Stimulated activated CD8-positive, alpha-beta memory T cell treated with anti-CD3 and anti-CD28 coated beads, Interleukin-15, amount 100 ng/mL, for 48 hours (primary cell): ENCODE measurements at places on chromosomes 3 and 15.

DNA sequence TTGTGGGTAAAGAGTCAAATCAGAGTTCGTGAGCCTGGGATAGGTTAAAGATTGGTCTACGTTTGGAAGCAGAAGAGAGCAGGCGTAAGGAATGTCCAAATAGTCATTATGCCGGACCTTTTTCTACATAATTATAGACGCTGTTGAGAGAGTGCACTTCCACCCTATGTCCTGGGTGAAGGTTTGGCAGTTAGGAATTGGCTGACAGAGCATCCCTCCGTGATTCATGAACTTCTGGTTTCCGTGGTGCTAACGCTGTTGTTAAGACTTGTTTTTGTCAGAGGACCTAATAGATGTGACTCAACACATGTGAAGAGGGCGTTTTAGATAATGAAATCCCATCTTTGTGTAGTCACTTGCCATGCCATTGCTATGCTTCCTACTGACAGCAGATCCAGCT lies 1.1 kb downstream of the EAF1 start:
- DNase-seq = no peak

DNA sequence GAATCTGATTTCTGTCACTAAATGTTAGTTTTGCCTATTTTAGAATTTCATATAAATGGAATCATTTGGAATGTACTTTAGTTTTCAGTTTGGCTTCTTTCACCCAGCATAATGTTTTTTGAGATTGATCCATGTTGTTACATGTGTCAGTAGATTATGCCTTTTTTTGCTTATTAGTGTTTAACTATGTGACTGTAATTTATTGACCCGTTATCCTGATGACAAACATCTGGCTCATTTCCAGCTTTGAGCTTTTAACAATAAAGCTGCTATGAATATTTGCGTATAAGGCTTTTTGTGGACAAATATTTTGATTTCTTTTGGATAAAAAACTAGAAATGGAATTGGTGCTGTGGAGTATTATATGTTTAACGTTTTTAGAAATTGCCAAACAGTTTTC lies 254.5 kb upstream of the CFAP20DC start:
- no peak for DNase-seq

DNA sequence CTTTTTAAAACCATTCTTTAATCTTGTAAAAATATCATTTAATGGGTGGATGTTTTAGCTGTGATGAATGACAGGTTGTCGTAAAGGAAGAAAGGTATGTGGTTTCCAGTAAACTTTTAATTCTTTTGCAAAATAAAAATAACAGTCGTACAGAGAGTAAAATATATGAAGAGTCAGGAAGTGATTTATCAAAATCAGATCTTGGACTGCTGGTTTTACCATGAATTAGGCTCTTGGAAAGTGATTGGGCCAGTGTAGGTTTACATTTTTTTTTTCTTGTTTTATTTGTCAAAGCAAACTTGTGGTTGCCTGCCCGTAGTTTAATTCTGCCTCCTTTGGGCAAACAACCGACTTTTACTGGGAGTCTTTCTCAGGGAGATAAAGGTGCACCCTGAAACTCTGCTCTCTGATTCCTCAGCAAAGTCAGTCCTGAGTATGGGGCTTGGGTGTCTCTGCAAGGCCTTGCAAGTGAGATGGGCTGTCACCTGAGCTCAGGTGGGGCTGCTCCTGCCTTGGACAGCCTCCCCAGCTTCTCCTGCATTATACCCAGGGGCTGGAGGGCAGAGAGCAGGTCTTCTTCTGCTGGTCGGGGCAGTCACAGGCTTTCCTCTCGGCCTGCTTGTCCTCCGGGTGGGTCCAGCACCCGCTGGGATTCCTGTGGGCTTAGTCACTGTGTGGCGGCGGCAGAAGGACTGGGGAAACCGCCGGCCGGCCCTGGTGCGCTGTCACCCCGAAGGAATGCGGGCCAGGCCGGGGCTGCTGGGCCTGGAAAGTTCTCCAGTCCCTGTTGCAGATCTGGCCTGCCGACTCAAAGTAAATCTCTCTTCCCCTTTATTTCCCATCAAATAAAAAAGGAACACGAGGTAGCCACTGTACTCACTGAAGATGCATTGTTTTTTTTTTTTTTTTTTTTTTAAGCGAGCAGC lies 79.0 kb downstream of the IGF1R start:
- DNase-seq = no peak

DNA sequence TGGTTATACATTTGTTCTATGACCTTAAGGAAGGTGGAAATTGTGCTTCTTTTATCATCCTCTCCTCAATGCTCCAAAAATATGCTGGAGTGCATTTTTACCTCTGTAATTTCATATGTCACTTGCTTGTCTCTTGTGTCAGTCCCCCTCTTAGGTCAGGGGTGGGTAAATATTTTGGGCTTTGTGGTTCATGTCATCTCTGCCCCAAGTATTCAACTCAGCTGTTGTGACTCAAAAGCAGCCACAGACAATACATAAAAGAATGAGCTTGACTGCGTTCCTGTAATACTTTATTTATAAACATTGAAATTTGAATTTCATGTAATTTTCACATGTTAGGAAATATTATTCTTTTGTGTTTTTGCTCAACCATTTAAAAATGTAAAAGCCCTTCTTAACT lies 60.4 kb upstream of the SLC24A5 start:
- DNase-seq = no peak

DNA sequence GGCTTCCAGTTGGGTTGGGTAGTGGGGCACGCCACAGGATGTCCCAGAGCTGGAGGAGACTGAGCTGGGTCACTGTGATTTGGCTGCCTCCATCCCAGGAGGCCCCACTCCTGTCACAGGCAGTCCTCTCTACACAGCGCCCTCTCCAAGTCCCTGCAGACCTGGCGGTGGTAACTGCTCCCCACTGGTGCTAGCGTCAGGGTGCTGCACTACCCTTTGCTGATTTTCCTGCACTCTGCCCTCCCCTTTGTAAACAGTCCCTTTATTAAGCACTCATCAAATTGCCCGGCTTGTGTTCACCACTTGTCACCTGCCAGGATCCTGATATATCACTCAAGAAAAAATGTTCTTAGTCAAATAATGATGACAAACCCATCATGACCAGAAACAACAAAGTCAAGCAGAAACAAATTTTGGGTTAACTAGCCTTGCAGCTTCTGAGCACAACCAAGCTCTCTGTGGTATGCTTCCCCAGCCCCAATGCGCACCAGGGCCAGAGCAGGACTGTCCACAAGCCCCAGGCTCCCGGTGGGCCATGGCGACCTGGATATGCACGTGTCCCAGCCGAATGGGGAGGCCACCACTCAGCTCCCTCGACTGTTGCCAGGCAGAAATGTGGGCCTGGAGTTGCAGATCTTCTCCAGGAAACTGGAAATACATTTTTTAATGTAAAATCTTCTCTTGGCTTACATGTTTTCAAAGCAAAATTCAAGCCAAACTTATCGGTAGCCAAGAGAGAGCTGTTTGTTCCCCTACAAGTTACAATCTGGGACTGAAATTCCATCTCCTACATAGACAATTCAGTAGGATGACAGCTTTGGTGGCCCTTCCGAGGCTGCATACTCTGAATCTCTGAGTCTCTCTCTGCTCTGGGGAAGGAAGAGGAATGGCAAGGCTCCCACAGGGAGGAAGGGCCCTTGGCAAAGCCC lies 24.5 kb downstream of the MEGF11 start:
- no peak for DNase-seq

DNA sequence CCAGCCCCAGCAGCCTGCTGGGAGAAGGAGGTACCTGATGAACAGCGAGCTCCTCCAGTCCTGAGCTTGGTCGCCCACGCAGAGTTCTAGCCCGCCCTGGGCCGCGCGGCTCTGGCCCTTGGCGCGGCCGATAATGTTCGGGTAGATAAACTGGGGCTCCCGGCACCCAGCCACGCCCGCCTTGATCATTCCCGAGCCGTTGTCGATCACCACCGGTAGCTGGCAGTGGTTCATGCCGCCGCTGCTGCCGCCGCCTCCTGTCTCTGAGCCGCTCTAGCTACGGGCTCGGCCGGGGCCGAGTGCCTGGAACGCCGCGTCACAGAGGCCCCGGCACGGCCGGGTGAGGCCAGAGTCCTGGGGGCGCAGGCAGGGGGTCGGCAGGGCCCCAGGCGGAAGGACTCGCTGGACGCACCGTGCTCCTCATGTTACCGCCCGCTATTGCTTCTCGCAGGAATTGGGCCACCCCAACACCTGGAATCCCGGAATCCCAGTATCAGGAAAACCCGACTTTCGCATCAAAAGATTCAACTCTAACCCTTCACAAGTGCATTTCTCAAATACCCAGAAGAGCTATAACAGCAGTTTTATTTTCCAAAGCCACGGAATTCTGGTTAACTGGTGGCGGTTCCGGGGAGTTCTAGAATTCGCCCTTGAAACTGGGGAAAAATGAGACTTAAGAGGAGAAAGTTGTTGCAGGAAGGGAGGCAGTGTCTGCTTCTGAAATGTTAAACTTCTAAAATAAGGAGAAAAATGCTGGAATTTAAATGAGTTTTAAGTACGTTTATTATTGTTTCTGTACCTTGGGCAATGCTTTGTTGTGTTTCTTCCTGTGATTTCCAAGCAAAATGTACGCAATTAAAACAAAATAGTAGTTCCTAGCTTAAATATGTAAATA lies at the start of gene ACTRT3:
TSS of gene ACTRT3 (minus strand) at position 275 of the 895 bp plus-strand sequence. CDS start at position 234, 41 bp downstream.
- DNase-seq = peak; percentile 54

DNA sequence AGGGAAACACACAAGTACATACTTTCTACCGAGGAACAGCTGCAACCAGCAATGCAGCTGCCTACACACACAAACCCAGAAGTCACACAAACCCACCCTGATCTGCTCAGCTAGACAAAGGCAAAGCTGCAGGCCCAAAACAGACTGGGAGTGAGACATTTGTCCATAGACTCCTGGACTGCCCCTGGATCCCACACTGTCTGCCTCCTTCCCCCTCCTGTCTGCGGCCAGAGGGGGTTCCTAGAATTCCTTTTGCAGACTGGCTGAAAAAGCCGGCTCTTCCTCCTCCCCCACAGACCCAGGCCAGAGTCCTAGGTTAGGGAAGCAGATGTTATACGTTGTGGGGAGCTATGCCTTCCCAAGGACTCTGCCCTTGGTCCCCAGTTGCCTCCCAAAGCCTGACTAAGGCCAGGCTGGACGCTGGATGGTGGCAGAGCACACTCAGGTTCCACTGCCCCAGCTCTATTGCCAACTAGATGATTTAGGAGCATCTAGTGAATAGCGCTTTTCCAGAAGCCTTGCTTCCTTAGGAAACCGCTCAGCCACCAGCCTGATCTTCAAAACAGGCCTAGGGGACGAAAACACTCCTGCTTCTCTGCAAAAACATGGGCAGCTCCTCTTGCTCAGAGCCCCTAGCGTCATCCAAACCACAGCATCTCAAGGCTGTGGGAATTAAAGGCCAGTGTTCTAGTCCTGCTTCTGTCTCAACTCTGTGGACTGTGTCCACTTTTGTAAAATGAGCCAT lies 37.4 kb upstream of the CILP start:
- DNase-seq = no peak

DNA sequence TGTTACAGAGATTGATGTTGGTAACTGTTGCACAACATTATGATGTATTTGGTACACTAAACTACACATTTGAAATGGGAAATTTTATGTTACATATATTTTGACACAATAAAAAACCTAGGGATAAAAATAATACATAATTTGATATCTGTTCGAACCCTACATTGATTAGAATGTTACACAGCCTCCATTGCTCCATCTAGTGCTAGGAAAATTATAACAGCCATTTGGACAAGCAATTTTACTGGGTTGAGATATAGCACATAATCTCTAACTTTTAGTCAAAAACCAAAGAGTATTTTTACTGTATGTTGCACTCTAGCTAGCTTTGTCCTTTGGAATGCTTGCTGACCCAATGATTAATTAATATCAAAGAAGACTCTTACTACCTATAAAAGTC lies 108.1 kb downstream of the LSAMP start:
- no peak for DNase-seq

DNA sequence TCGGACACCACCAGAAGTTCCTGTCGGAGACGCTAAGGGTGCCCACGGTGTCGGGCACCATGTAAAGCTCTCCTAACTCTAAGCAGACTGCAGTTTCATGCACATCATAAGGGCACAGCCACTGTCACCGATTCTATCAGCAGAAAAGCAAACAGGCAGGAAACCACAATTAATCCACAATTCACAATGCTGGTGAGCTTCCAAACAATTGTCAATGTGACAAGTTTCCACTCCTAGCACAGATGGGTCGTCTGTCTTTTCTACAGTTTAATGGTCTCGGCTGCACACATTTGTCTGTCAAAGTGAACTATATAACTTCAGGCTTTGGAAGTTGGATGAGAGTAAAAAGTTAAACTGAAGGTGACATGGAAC lies 8.8 kb upstream of the OCA2 start:
- no peak for DNase-seq

GRCh38 chr3:13866041-13866965 lies 13.6 kb downstream of the WNT7A start:
- peak; percentile 25 for DNase-seq

DNA sequence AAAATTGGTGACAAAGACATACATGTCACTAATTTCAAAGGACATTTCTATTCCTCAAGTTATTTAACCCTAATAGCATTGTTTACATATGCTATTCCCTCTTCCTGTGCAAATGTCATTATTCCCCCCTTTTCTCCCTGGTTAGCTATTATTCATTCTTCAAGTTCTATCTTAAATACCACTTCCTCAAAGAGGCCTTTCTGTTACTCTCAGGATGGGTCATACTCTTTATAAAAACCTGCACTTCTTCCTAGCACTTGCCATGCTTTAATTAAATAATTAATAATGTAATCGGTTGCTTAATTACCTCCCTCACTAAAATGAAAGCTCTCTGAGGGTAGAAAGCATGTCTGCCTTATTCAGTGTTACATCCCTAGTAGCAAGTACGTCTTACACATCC lies 88.5 kb downstream of the XRN1 start:
- DNase-seq = no peak

GRCh38 chr15:98616397-98616796 lies 31.9 kb upstream of the IGF1R start:
- no peak for DNase-seq

GRCh38 chr3:81666502-81667121 lies 94.8 kb downstream of the GBE1 start:
- no peak for DNase-seq

GRCh38 chr3:193499136-193499770 lies 55.4 kb downstream of the ATP13A4 start:
- DNase-seq = no peak

GRCh38 chr3:83453056-83453455 lies 1505.7 kb upstream of the CADM2 start:
- no peak for DNase-seq

GRCh38 chr15:64634027-64634426 lies 141.4 kb downstream of the RBPMS2 start:
- DNase-seq = peak; percentile 32
